ENCODE measurements at places on chromosomes 6 and 20.

GRCh38 chr20:58841539-58842264 is 9.0 kb downstream of the GNAS-AS1 start:
- DNase-seq, result no peak

- DNase-seq, result no peak
These were observed 37.1 kb upstream of the GRM4 start for GRCh38 chr6:34182751-34183531.

DNA sequence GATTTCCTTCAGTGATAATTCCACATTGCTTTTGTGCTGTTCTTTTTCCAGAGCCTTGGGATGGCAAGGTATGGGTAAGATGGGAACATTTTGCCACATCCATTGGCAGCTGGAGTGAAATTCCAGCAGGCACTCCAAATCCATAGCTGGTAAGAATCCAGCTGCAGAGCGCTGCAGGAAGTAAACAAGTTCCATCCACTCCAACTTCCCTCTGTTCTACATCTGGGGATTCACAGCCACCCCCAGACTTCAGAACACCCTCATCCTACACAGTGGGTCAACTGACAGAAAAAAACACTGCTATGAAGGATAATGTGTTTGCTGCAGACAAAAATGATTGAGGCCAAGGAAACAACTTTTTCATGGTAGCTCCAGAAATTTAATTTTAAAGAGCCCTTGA is 747.8 kb downstream of the MAFB start:
- DNase-seq, result no peak

GRCh38 chr6:109743739-109744138 is 52.6 kb downstream of the FIG4 start:
- DNase-seq, result peak; percentile 83

GRCh38 chr6:28442586-28442985 is 705 bp downstream of the ZSCAN23 start:
- no peak for DNase-seq

- no peak for DNase-seq
These were observed 4.6 kb upstream of the GJB7 start for GRCh38 chr6:87333591-87334181.

DNA sequence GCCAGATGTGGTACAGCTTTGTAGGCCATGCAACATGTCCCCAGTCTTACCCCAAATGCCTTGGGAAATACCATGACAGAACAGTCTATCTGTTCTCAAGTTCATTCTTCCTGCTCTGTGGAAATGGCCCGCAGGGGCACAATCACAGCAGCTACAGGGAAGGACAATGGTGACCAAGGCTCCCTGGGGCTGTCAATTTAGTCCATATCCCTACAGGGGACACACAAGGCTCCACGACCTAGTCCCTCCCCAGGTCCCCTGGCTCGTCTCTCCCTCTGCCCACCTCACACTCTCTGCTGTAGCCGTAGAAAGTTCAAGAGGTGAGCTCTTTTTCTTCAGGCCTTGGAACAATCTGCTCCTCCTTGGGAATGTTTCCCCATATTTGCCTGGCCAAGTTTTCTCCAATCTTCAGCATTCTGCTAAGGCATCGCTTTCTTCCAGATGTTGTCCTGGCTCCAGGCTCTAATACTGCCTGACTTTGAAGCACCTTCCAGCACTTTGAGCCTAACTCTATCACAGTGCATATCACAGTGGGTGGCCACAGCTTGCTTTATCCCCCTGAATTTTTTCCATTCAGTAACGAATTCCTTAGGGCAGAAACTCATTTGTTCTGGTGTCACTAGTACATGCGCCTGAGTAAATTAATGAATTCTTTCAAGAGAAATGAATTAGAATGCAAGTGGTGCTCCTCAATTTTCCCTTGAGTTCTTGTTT is 92.6 kb downstream of the MAP3K7 start:
- DNase-seq, result no peak

- DNase-seq, result no peak
These were observed 31.6 kb upstream of the MRPS10 start for GRCh38 chr6:42249279-42249678.

- no peak for DNase-seq
These were observed 372 bp downstream of the JARID2 start for GRCh38 chr6:15246217-15246665.

- no peak for DNase-seq
These were observed 206.6 kb downstream of the DLL1 start for GRCh38 chr6:170084166-170084730.

DNA sequence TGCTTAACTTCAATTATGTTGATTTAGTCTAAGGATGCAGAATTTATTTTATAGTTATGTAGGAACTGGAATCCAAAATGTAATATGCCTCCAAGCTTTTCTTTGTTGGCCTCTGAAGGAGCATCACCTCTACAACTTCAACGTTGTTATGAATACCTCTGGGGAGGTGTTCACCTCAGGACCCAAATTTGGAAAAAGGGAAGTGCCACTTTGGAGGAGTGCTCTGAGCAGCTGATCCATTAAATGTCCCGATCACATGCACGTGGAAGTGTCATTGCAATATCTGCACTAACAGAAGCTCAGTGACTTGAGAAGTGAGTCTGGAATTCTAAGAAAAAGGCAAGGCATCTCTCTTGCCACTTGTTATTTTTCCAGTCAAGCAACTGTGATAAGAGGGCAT is 22.2 kb upstream of the SLC17A3 start:
- DNase-seq, result no peak

GRCh38 chr6:87944541-87944954 is 103.1 kb upstream of the SPACA1 start:
- DNase-seq, result no peak

DNA sequence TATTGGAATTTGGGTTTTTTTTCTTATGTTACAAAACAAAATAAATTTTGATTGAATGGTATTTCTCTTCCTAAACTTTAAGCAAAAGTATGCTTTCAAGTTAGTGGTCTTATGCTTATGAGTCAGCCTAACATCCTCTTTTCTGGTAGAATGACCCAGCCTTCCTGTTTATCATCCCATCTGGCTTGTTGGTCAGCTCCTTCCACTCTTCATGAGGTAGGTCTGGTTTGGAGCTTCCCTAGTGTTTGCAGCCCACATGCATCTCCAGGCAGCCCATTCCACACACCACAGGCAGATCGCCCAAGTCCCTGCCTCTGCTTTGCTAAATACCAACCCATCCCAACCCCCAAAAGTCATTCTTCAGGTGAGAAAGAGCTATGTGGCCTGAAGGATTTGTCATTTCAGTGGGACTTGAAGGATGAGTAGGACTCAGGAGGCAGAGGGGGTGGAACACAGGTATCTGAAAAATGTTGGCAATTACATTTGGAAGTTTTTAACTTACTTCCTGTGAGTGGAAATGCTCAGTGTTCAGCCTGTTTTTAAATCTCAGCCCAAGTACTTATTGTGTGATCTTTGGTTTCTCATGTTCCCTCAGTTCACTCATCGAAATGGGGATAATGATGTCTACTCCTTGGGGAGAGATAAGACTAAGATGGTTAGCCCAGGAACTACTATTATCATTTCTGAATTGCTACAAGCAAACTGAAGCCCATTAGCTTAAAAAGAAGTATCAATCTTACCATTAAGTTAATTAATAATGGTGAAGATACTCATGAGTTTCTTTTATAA is 294.0 kb downstream of the ADGB start:
- DNase-seq, result peak; percentile 82

DNA sequence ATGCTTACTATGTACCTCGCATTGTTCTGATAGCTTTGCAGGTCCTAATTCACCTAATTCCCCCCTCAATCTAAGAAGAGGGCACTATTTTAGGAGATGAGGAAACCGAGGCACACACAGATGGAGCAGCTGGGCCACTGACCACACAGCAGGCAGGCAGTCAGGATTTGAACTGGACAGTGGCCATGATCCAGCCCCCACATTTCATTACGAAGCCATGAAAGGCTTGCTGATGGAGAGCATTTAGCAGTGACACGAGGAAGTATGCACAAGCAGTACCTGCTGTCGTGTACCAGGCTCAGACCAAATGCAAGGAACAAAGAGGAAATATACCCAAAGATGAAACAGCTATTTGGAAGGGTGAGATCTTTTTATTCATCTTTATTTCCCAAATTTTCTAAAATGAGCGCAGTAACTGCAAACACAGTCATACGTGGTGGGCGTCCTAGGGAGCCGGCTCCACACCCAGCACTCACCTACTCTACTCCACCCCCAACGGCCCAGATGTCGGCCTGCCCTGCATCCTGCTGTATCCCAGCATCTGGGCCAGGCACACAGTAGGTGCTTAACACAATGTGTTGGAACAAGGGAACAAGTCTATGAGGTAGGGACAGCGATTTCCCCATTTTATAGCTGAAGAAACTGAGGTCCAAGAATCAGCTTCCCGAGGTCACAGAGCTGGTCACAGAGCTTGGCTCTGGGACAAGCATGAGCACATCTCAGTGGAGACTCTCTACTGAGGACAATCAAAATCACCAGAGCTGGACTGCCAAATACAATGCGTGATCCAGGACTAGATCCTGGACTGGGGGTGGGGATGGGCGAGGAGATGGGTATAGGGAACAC is 15.0 kb downstream of the PREX1 start:
- DNase-seq, result no peak

GRCh38 chr20:13121840-13122515 is 99.1 kb upstream of the ISM1 start:
- no peak for DNase-seq

DNA sequence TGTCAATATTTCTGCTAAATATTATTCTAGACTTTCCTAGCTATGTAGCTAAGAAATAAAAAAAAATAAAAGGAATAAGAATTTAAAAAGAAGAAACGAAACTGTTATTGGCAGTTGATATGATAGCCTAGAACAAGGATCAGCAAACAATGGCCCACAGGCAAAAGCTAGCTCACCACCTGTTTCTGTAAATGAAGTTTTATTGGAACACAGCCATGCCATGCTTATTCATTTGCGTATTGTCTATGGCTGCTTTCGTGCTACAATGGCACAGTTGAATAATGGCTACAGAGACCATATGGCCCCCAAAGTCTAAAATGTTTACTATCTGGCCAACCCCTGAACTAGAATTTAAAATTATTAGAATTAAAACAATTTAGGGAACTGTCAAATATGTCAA is 952.6 kb upstream of the MAP3K7 start:
- DNase-seq, result no peak

GRCh38 chr6:142728364-142728763 is 216.6 kb downstream of the HIVEP2 start:
- DNase-seq, result no peak

- DNase-seq, result no peak
These were observed 156.9 kb upstream of the SOX4 start for GRCh38 chr6:21436625-21437024.

- no peak for DNase-seq
These were observed 98.3 kb downstream of the EDN3 start for GRCh38 chr20:59398537-59399205.

- no peak for DNase-seq
These were observed 976.1 kb upstream of the MAP3K7 start for GRCh38 chr6:91562955-91563354.

DNA sequence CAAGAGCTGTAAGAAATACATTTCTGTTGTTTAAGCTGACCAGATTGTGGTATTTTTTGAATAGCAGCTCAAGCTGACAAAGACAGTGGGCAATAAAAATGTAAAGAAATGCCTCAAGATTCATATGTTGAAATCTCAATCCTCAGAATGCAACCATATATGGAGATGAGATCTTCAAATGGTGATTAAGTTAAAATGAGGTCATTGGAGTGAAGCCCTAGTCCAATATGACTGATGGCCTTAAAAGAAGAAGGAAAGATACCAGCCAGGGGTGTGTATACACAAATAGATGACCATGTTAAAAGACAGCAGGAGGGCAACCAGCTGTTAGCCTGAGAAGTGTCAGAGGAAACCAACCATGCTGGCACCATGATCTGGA is 7.1 kb upstream of the DDO start:
- DNase-seq, result no peak

- DNase-seq, result peak; percentile 41
These were observed 195.4 kb upstream of the RUNX2 start for GRCh38 chr6:45132658-45133294.

GRCh38 chr6:126524811-126525326 is 185.0 kb downstream of the CENPW start:
- DNase-seq, result no peak

DNA sequence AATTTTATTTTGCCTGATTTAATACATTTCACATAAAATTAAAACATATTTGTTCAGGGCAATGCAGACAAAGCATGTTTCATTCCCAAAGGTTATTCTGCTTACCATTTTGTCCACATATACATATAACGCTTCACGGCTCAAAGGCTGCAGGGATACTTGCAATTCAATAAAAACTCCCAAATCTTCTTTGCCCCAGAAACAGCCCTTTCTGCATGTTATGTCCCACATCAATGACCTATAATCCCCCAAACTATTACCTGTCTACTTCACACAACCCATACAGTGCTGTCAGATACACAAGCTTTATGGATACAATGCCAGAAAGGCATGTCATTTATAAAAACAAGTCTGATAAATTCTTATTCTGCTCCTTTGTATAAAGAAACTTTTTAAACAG is 20.2 kb downstream of the SNX5 start:
- DNase-seq, result no peak

GRCh38 chr6:111652156-111652555 is 46.5 kb upstream of the TRAF3IP2 start:
- DNase-seq, result no peak

- no peak for DNase-seq
These were observed 41.0 kb downstream of the TMEM242 start for GRCh38 chr6:157282284-157282683.

DNA sequence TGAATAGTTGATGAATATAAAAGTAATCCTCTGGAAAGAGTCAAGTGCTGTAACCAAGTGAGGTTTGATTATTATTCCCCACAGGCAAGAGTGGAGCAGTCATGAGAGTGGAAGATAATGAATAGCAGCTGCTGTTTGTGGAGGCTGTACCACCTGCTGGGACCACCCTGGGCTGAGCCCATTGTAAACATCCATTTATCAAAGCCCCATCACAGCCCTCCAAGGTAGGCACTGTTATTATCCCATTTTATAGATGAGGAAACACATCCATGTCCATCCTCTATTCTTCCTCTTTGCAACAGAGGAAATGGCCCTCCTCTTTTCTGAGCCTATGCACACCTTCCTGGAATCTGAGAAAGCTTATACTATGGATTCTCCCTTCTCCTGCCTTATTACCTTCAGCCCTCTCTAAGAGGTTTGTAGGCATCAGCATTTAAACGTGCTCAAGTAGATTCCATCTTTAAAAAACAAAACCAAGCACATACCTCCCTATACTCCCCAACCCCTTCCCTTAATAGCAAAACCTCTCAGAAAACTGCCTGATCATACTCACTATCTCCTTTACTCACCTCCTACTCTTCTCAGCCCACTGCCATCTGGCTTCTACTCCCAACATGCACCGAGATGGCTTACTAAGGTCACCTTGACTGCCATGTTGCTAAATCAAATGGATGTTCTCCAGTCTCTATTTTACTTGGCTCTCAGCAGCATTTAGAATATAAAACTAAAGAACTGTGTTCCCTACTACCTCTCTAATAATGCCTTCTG is 37.1 kb downstream of the CDH22 start:
- no peak for DNase-seq

- DNase-seq, result no peak
These were observed 49.9 kb downstream of the IPCEF1 start for GRCh38 chr6:154306696-154307095.

All from endothelial cell of umbilical vein (primary cell).